ENCODE measurements at places on chromosomes 2 and 18. TPM values are rescaled to one million over a fixed set of nuclear protein-coding genes. Genes with fewer than 3 reads are reported as not detected.

ITGAV gene
- total RNA-seq = 9.9 TPM

COL4A4 gene
- not detected for total RNA-seq

FAM110C gene
- 3.6 TPM for total RNA-seq

ACMSD gene
- total RNA-seq = not detected

CACNB4 gene
- 0.19 TPM for total RNA-seq

PRKD3 gene
- 24.7 TPM for total RNA-seq

C2orf72 gene
- 0.55 TPM for total RNA-seq

DNA sequence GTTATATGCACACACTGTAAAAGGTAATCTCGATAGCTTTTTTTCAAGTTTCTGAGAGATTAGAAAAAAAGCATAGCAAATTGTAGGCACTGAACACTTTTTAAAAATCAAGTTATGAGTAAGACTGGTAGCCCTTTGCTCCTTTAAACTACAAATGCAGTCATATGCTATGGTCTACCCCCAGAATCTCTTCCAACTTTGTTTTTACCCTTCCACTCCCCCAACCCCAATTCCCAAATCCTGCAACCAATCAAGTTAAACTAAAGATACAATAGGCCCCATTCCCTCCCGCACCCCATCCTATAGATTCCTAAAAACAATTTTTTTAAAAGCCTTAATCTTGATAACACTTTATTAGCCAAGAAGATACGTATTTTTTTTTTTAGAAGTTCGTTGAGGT, 752 bp upstream of the BAZ2B start:
- DNase-seq = no peak
- peaks cover 8% of the 10 kb centered on the region for H3K4me1 ChIP-seq
- no peak overlapping the region for H3K4me3 ChIP-seq
- no peak overlapping the region for H3K27ac ChIP-seq

GRCh38 chr2:42031281-42032223, 16.3 kb upstream of the PKDCC start:
- no peak for DNase-seq
- H3K4me3 ChIP-seq = no peak overlapping the region
- no peaks in the 10 kb centered on the region for H3K36me3 ChIP-seq
- no peaks in the 10 kb centered on the region for H3K4me1 ChIP-seq
- H3K27ac ChIP-seq = no peak overlapping the region

- H3K4me1 ChIP-seq = no peaks in the 10 kb centered on the region
- DNase-seq = no peak
- H3K27ac ChIP-seq = no peak overlapping the region
Observed at GRCh38 chr2:98903064-98903355, 33.0 kb downstream of the CRACDL start.

DNA sequence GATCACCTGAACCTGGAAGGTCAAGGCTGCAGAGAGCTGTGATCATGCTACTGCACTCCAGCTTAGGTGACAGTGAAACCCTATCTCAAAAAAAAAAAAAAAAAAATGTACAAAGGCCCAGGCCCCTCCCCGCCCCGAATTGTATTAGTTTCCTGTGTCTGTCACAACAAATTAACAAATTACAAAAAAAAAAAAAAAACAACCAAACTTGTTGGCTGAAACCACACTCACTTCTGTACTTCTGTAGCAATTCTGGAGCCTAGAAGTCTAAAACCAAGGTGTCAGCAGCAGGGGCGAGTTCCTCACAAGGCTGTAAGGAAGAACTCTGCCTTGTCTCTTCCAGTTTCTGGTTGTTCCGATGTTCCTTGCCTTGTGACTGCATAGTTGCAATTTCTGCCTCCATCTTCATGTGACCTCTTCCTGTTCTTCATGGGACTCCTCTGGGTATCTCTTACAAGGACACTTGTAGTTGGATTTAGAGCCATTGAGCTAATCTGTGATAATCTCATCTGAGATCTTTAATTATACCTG, 100.8 kb upstream of the ZSWIM2 start:
- H3K36me3 ChIP-seq = no peaks in the 10 kb centered on the region
- no peak for DNase-seq
- H3K27me3 ChIP-seq = no peaks in the 10 kb centered on the region
- H3K4me1 ChIP-seq = peaks cover 6% of the 10 kb centered on the region

- H3K27ac ChIP-seq = no peak overlapping the region
- H3K36me3 ChIP-seq = no peaks in the 10 kb centered on the region
- no peak for DNase-seq
- no peaks in the 10 kb centered on the region for H3K4me1 ChIP-seq
- no peaks in the 10 kb centered on the region for H3K27me3 ChIP-seq
Observed at GRCh38 chr2:120238728-120239487, 13.7 kb upstream of the RALB start.

DNA sequence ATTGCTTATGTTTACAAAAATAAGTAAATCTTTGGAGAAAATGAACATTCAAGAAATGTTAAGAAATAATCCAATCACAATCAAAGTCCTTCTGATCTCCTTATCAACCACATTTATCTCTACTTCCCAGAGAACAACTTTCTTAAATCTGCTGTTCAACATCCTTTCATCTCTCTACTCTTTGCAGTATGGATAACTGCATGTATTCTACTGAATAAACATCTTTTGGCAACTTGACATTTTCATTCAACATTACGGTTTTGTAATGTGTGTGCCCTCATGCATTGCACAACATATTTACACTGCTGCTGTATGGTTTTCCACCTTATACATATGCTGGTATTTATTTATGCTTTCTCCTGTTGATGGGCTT, 9.2 kb downstream of the CMPK2 start:
- no peak overlapping the region for H3K27ac ChIP-seq
- no peak for DNase-seq
- H3K27me3 ChIP-seq = no peaks in the 10 kb centered on the region
- peaks cover 56% of the 10 kb centered on the region for H3K36me3 ChIP-seq
- H3K4me1 ChIP-seq = no peaks in the 10 kb centered on the region

GRCh38 chr2:202592566-202592965, 42.2 kb upstream of the FAM117B start:
- no peak overlapping the region for H3K4me3 ChIP-seq

DNA sequence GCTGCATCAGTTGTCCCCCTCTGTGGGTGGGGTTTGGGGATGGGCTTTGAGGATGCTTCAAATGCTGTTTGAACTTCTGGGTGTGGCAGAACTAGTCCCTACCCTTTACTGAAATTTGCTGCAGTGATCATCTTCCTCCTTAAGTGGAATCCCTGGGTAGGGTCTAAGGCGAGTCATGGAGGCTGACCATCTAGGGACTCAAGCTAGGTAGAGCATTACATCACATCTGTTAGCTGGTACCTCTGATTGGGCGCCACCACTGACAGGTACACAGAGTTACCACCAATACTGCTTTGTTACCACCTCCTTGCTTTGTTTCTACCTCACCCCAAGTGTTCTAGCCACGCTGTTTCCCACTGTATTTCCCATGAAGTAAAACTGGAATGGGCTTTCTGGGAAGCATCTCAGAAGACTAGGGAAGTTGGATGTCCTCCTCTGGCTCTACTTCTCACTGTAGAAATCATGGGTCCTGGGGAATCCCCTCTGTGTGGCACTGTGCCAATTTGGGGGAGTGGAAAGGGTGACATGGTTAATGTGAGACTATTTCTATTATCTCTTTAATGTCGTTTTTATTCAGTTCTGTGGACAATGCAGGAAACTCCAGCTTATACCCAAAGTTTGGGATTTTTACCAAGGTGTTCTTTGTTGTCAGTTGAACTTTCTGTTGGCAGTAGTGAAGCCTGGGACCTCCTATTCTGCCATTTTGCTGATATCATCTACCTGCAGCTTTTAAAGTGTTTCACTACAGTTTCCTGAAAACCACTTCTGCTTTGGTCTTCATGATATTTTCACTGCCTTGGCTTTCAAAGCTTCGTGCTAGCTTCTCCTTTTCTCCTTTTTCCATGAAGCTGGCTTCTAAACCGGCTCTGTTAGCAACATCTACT, 14.5 kb upstream of the SULT1C4 start:
- H3K4me1 ChIP-seq = no peaks in the 10 kb centered on the region
- no peaks in the 10 kb centered on the region for H3K36me3 ChIP-seq
- DNase-seq = no peak
- H3K27me3 ChIP-seq = peaks cover 16% of the 10 kb centered on the region

- DNase-seq = no peak
- no peaks in the 10 kb centered on the region for H3K4me1 ChIP-seq
- no peak overlapping the region for H3K27ac ChIP-seq
- peaks cover 9% of the 10 kb centered on the region for H3K27me3 ChIP-seq
Observed at GRCh38 chr2:167941604-167942003, 305.8 kb downstream of the STK39 start.

- H3K4me1 ChIP-seq = peaks cover 15% of the 10 kb centered on the region
- no peaks in the 10 kb centered on the region for H3K27me3 ChIP-seq
- H3K36me3 ChIP-seq = no peaks in the 10 kb centered on the region
- no peak for DNase-seq
Observed at GRCh38 chr2:29060441-29060840, 13.9 kb downstream of the PCARE start.

- H3K36me3 ChIP-seq = no peaks in the 10 kb centered on the region
- no peaks in the 10 kb centered on the region for H3K27me3 ChIP-seq
- no peak for DNase-seq
- H3K4me1 ChIP-seq = no peaks in the 10 kb centered on the region
- no peak overlapping the region for H3K27ac ChIP-seq
Observed at GRCh38 chr2:6590442-6590841, 275.3 kb downstream of the CMPK2 start.

DNA sequence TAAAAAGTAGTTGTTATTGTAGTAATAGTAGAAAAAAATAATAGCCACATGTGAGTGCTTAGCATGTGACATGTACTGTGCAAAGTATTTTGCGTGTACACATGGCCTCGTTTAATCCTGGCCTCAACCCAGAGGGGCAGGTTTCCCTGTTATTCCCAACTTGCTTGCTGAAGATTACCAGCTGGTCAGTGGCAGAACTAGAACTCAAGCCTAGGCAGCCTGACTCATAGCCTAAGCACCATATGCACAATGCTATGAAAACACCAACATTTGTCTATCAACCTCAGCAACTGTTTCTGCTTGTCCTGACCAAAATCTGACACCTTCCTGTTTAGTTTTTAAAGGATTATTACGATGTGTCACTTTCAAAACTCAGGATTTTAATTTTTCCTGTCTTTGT, 234.9 kb upstream of the SMAD7 start:
- no peaks in the 10 kb centered on the region for H3K36me3 ChIP-seq
- H3K4me1 ChIP-seq = no peaks in the 10 kb centered on the region
- no peak for DNase-seq
- no peak overlapping the region for H3K4me3 ChIP-seq

DNA sequence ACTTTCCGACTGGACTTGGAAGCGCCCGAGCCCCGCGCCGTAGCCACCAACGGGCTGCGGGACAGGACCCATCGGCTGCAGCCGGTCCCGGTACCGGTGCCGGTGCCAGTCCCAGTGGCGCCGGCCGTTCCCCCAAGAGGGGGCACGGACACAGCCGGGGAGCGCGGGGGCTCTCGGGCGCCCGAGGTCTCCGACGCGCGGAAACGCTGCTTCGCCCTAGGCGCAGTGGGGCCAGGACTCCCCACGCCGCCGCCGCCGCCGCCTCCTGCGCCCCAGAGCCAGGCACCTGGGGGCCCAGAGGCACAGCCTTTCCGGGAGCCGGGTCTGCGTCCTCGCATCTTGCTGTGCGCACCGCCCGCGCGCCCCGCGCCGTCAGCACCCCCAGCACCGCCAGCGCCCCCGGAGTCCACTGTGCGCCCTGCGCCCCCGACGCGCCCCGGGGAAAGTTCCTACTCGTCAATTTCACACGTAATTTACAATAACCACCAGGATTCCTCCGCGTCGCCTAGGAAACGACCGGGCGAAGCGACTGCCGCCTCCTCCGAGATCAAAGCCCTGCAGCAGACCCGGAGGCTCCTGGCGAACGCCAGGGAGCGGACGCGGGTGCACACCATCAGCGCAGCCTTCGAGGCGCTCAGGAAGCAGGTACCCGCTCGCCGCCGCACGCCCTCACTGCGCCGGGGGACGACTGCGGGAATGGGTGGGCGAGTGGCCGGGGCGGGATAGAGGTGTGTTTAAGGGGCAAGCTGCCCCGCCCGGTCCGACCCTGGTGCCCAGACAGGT, 713 bp downstream of the ATOH8 start:
- peak; percentile 46 for DNase-seq
- H3K36me3 ChIP-seq = no peaks in the 10 kb centered on the region
- H3K27ac ChIP-seq = no peak overlapping the region
- peaks cover 58% of the 10 kb centered on the region for H3K27me3 ChIP-seq
- peaks cover 13% of the 10 kb centered on the region for H3K4me1 ChIP-seq

DNA sequence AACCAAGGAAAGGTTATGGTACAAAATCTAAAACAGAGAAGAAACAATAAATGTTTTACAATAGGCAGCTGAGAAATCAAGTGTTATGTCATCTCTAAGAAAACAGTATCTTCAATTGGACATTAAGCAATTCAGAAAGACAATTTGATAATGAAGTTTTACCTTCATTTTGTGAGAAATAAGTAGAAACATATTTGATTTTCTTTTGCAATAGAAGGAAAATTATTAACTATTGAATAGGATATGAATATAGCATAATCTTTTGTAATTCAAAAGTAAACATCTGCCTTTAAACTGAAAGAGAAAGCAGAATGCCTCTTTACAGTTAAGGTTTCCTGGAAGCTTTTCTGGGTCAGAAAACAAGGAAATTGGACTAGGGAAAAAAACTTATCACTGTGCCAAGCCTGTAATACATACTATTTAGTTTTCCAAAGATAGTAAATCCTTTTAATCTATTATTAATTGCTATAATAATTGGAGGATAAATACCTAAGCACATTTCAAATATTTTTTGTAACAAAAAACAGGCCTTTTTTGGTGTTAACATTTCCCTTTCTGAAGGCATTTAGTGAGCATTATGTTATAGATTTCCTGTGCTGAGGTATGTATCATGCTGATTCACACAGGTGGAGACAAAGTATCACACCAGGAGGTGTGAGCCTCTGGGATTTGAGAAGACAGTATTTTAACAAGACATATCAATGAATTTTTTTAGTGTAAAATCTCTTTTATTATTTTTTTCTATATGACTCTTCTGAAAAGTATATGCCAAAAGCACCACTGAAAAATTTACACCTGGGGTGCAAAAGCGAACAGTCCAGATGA, 947.0 kb upstream of the CDH2 start:
- H3K4me3 ChIP-seq = no peak overlapping the region
- H3K27me3 ChIP-seq = no peaks in the 10 kb centered on the region
- DNase-seq = no peak
- no peaks in the 10 kb centered on the region for H3K4me1 ChIP-seq

GRCh38 chr2:235769046-235769445, 275.2 kb downstream of the AGAP1 start:
- no peak for DNase-seq
- no peak overlapping the region for H3K4me3 ChIP-seq
- H3K4me1 ChIP-seq = peaks cover 2% of the 10 kb centered on the region
- no peaks in the 10 kb centered on the region for H3K36me3 ChIP-seq

GRCh38 chr2:149603248-149603647, 15.7 kb upstream of the MMADHC start:
- H3K4me3 ChIP-seq = no peak overlapping the region
- no peaks in the 10 kb centered on the region for H3K27me3 ChIP-seq
- H3K4me1 ChIP-seq = peaks cover 9% of the 10 kb centered on the region
- no peak overlapping the region for H3K27ac ChIP-seq
- H3K36me3 ChIP-seq = no peaks in the 10 kb centered on the region

DNA sequence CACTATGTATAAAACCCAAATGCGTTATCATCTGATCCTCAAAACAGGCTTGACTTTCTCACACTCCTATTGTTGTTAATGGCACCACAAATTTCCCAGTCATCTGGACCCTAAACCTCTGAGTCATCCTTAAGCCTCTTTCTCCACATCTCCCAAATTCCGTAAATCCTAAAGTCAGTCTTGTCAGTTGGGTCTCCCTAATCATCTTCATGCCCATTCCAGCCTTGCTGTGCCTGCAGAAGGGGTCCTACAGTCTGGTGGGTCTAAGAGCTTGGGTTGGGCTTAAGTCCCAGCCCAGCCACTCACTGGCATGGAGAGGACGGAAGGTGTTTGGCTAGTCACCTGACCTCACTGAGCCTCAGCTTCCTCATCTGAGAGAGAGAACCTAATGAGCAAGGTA, 265.1 kb upstream of the SIX3 start:
- H3K4me1 ChIP-seq = peaks cover 7% of the 10 kb centered on the region
- H3K27me3 ChIP-seq = no peaks in the 10 kb centered on the region
- no peak overlapping the region for H3K27ac ChIP-seq
- no peaks in the 10 kb centered on the region for H3K36me3 ChIP-seq

Data from activated CD4-positive, alpha-beta memory T cell treated with anti-CD3 and anti-CD28 coated beads for 36 hours (primary cell).